Smooth muscle cell of the brain vasculature (primary cell): ENCODE measurements at places on chromosomes 5 and 9.

DNA sequence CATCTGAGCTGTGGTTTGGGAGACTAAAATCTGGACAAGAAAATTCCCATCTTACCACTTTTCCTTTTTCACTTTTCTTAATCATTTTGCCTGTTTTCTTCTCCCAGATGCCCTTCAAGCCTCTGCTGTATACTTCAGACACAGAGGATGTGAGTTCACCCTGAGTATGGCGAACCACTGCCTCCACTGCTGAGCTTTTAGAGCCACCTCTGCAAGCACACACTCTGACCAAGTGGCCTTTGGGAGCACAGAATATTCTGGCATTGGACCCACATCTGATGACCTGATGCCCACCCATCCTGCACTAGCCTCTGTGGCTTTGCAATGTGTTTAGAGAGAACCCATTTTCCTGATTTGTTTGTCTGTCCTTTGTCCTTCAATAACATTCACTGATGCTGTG lies 32.5 kb downstream of the TERT start:
- DNase-seq, result no peak

GRCh38 chr5:169003721-169004541 lies 297.0 kb downstream of the SLIT3 start:
- DNase-seq, result no peak

DNA sequence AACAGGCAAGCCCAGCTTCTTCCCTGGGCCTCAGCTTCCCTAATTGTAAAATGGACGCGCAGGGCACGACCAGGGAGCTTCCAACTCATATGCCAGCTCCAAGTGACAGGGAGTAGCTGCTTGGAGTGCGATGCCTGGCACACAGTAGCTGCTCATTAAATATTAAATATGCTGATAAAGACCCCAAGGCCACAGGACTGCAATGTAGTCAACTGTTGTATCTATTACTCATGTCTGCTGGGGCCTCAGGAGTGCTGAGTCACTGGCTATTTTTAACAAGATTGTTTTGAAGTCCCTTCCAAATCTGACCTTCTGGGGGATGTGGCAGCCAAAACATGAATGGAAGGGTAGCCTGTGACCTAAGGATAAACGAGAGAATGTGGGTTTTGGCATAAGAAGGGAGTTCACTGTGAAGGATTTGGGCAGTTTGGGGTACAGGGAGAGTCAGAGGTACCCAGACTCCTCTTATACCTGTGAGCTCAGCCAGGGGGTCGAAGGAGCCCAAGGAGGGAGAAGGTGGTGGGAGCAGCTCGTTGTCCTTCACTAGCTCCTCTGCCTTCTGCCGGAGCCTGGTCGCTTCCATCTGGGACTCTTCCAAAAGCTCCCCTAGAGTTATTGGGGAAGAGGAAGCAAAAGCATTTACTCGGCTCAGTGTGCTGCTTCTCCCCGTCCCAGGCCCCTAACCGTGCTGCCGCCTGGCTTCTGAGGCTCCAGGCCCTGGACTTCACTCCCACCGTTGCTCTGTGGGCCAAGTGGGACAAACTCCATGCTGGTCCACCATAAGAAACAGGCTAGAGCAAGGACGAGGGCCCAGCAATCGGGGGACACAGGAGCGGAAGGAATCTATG lies 17.5 kb downstream of the TNIP1 start:
- no peak for DNase-seq

- no peak for DNase-seq
These were observed 26.1 kb downstream of the MAMDC2 start for GRCh38 chr9:70069704-70070103.

DNA sequence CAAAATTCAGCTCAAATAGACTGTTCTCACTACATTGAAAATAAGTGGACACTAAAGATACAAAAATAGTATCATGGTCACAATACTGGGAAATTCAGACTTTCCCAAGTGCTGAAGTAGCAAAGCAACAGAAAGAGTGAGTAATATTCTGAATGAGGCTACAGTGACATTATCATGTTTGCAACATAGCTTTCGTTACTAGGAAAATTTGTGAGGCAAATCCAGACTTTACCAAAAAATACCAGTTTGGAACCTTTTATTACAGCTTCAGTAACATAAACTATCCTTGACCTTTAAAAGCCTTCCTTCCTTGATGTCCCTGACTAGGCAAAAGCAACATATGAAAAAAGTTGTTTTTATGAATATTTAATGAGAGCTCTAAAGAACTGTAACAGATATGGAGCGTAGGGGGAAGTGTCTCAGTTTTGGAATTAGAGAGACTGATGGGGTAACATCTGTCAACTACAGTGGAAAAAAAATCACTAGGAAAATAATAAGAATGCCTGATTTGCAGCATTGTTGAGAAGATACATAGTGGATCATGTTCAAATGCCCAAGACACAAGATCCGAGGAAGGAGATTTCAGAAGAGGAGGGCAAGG lies 312.9 kb downstream of the ADGRV1 start:
- no peak for DNase-seq

DNA sequence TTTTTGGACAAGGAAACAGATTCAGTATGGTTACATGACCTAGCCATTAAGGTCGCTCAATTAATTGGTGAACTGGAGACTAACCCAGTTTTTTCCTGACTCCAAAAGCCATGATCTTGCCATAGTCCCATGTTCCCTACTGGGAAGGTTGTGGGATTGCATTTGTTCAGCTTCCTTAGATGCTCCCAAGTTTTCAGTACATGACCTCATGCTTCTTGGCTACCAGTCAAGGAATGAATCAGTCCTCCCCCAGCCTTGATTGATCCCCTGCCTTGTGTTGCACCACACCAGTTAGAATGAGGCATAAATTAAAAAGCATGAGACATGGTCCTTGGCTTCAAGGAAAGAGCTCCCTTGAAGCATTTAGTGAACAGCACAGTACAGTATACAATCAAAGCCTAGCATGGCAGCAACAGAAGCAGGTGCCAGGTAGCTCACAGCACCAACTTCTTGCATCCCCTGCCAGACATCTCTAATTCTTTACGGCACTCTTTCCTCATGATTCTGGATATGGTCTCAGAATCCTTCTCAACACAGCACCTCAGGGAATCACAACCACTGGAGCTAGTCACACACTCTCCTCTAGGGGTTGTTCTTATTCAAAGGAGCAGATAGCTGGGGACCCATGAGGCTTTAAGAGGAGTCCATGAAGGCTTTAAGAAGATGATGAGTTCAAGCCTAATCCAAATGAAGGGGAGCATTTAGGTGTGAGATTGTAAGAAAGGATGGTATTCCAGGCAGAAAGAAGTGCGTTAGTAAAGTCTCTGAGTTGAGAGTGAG lies 295.5 kb upstream of the CLINT1 start:
- peak; percentile 53 for DNase-seq

DNA sequence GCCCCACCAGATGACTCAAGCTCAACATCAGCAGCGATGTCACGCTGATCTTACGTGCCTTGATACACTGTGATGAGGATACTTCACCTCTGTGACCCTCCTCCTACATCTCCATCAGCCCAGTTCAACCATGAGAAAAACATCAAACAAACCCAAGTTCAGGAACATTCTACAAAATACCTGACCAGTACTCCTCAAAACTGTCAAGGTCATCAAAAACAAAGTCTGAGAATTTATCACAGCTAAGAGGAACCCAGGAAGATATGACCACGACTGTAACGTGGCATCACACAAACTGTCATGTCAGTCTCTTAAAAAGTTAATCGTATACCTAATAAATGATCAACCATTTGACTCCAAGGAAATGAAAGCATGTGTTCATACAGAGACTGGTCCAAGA lies 90.8 kb downstream of the COL23A1 start:
- DNase-seq, result no peak

GRCh38 chr9:98365781-98366180 lies 110.3 kb upstream of the TBC1D2 start:
- no peak for DNase-seq

DNA sequence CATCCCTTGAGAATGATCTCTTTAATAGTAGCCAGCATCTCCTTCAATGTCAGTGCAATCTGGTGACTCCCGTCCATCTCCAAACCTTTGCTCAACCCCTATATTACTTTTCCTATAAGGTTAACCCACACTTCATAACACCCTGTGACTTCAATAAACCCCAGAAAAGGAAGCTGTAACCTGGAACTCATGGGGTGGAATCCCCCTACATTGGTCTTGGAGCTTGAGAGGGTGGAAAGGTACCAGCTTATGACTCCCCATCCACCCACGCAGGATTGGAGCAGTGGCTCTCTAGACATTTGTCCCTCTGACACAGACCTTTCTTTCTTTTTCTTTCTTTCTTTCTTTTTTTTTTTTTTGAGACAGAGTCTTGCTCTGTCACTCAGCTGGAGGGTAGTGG lies 54.7 kb upstream of the ZFR start:
- no peak for DNase-seq

GRCh38 chr9:133700819-133701320 lies 37.3 kb downstream of the SARDH start:
- DNase-seq, result no peak
